ENCODE measurements at places on chromosomes 3 and 15. TPM values are rescaled to one million over a fixed set of nuclear protein-coding genes. Genes with fewer than 3 reads are reported as not detected.

Gene P2RY1
- total RNA-seq, result 0.09 TPM

Gene HRG
- total RNA-seq, result not detected

Gene ZNF502
- total RNA-seq, result 3.1 TPM

Gene PLAAT1
- not detected for total RNA-seq

Gene ATP13A5
- not detected for total RNA-seq

Gene DUOXA2
- total RNA-seq, result not detected

Gene GOLGA8M
- 2.9 TPM for total RNA-seq

- H3K27ac ChIP-seq, result no peak overlapping the region
- H3K27me3 ChIP-seq, result peaks cover 5% of the 10 kb centered on the region
These were observed 32.3 kb downstream of the PAQR9 start for GRCh38 chr3:142931222-142931621.

DNA sequence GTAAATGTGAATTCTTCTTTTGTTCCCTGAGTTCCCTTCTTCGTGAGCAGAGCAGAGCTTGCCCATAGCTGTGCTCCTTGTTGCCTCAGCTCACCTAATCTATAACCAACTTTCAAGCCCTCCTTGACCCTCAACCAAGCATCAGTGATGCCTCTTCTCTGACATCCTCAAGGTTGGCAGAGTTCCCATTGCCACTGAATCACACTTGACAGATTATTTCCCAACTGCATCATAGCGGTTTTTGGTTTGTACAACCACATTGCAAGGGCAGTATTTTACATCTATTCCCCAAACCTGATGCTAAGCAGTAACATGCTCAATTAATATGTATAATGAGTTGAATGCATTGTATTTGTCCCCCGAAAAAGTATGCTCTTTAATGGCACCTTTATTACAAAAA lies 133.0 kb upstream of the SNTN start:
- no peaks in the 10 kb centered on the region for H3K36me3 ChIP-seq
- no peak overlapping the region for H3K4me3 ChIP-seq
- H3K27me3 ChIP-seq, result no peaks in the 10 kb centered on the region
- DNase-seq, result no peak

- H3K36me3 ChIP-seq, result no peaks in the 10 kb centered on the region
- no peaks in the 10 kb centered on the region for H3K27me3 ChIP-seq
- H3K4me3 ChIP-seq, result no peak overlapping the region
- peaks cover 2% of the 10 kb centered on the region for H3K4me1 ChIP-seq
- no peak overlapping the region for H3K27ac ChIP-seq
- no peak for DNase-seq
These were observed 15.1 kb downstream of the AVEN start for GRCh38 chr15:34023907-34024306.

DNA sequence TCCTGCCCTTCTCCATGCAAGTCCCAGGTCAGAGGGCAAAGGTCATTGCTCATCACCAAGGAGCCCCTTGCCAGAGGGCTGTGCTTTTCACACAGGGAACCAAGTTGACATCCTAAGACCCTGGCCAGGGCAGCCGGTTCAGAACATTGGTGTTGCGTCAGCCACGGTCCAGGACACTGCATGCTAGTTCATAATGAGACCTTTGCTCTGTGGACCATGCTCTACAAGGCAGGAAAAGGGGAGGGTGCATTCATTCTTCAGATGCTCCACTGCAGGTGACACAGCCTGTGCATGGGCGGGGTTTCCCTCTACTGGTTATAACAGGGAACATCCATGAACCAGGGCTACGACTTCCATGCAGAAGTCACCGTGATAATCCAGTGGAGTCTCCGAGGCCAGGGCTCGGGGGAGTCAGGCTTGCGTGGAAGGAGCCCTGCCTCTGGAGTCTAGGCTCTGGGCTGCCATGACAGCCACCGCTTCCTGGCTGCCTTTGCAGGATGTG lies 81.6 kb downstream of the OCA2 start:
- H3K4me3 ChIP-seq, result no peak overlapping the region
- DNase-seq, result no peak
- H3K4me1 ChIP-seq, result no peaks in the 10 kb centered on the region
- no peaks in the 10 kb centered on the region for H3K27me3 ChIP-seq

- peaks cover 4% of the 10 kb centered on the region for H3K27me3 ChIP-seq
- H3K4me1 ChIP-seq, result no peaks in the 10 kb centered on the region
- DNase-seq, result no peak
- H3K36me3 ChIP-seq, result no peaks in the 10 kb centered on the region
- H3K27ac ChIP-seq, result no peak overlapping the region
These were observed 11.8 kb downstream of the INSYN1 start for GRCh38 chr15:73741321-73741836.

GRCh38 chr15:80636675-80637074 lies 58.4 kb upstream of the ABHD17C start:
- H3K27me3 ChIP-seq, result no peaks in the 10 kb centered on the region
- H3K36me3 ChIP-seq, result no peaks in the 10 kb centered on the region
- DNase-seq, result no peak
- no peak overlapping the region for H3K27ac ChIP-seq
- H3K4me1 ChIP-seq, result no peaks in the 10 kb centered on the region
- H3K4me3 ChIP-seq, result no peak overlapping the region

GRCh38 chr15:92170897-92171296 lies 222.8 kb upstream of the ST8SIA2 start:
- H3K4me1 ChIP-seq, result no peaks in the 10 kb centered on the region
- H3K36me3 ChIP-seq, result no peaks in the 10 kb centered on the region
- no peak overlapping the region for H3K4me3 ChIP-seq
- no peak overlapping the region for H3K27ac ChIP-seq
- no peaks in the 10 kb centered on the region for H3K27me3 ChIP-seq

GRCh38 chr15:27645672-27646071 lies 453.4 kb downstream of the OCA2 start:
- H3K4me3 ChIP-seq, result no peak overlapping the region
- no peak for DNase-seq
- H3K4me1 ChIP-seq, result no peaks in the 10 kb centered on the region
- H3K27me3 ChIP-seq, result no peaks in the 10 kb centered on the region
- no peaks in the 10 kb centered on the region for H3K36me3 ChIP-seq

DNA sequence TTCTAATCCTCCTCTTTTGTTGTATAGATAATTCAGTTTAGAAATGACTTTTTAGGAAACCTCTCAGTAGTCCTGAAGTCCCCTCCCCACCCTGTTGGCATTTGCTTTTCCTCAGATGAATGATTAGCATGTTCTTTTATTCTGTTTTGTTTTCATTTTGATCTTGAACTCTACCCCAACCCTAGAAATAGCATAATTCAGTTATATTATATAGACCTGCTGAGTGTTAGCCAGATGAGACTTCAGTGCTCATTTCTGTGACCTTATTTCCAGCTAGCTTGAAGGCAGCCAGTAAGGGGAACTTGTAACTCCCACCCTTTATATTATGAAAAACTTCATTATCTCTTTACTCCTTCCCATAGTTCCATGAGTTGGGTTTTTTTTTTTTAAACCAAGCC lies 41.2 kb downstream of the SNRK start:
- peaks cover 8% of the 10 kb centered on the region for H3K36me3 ChIP-seq
- H3K27ac ChIP-seq, result no peak overlapping the region
- H3K4me3 ChIP-seq, result no peak overlapping the region
- DNase-seq, result no peak

DNA sequence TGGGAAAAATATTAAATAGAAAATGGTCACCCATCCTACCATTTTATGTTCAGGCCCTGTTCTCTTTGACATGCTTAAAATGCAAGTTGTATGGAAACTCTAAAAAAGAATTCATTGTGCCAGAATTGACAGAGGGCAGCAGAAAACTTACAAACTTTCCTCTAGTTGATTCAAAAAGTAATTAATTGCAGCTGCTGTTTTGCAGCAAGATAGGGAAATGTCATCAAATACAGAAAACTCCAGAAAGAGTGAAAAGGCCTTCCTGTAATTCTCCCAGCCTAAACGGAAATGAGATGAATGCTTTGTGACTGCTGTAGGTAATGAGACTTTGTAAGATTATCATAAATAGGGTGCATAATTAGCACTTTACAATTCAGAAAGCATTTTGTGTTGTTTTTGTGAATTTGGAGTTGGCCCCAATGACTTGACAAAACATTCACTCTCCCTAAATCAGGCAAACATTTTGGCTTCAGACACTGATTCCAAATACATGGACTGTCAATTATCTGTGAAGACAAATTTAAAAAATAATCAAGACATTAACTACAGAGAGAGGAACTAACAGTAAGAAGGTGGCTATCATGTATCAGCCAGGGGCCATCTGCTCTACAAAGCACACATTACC lies 861.8 kb downstream of the SQOR start:
- no peak overlapping the region for H3K4me3 ChIP-seq
- H3K27ac ChIP-seq, result no peak overlapping the region
- H3K27me3 ChIP-seq, result no peaks in the 10 kb centered on the region

DNA sequence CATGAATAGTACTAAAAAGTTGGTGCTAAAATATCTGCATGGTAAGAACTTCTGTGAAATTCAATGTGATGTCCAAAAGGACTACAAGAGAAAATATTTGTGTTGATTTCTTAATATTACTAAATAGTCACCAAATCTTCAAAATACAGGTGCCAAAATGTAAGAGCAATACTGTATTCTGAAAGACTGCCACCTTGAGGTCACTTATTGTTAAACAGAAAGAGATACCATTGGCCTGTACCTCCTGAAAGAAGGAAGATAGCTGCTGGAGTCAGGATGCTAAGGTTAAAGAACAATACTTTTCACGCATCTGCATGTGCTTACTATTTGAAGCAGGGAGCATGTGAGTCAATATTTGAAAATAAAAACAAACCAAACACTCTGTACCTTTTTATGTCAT lies 72.0 kb upstream of the LSAMP start:
- DNase-seq, result no peak
- H3K36me3 ChIP-seq, result no peaks in the 10 kb centered on the region
- H3K27me3 ChIP-seq, result no peaks in the 10 kb centered on the region
- H3K4me1 ChIP-seq, result no peaks in the 10 kb centered on the region
- no peak overlapping the region for H3K4me3 ChIP-seq
- no peak overlapping the region for H3K27ac ChIP-seq

- H3K4me3 ChIP-seq, result no peak overlapping the region
- no peak for DNase-seq
- H3K27ac ChIP-seq, result no peak overlapping the region
- H3K27me3 ChIP-seq, result no peaks in the 10 kb centered on the region
These were observed 9.8 kb upstream of the TMEM40 start for GRCh38 chr3:12768579-12769527.

GRCh38 chr3:174949523-174949922 lies 90.4 kb downstream of the NAALADL2 start:
- H3K27ac ChIP-seq, result no peak overlapping the region
- H3K27me3 ChIP-seq, result no peaks in the 10 kb centered on the region
- H3K4me3 ChIP-seq, result no peak overlapping the region
- DNase-seq, result no peak
